ENCODE measurements at places on chromosomes 6 and 20. TPM values are rescaled to one million over a fixed set of nuclear protein-coding genes. Genes with fewer than 3 reads are reported as not detected.

The ENPP3 gene
- total RNA-seq, result 2.9 TPM

DNA sequence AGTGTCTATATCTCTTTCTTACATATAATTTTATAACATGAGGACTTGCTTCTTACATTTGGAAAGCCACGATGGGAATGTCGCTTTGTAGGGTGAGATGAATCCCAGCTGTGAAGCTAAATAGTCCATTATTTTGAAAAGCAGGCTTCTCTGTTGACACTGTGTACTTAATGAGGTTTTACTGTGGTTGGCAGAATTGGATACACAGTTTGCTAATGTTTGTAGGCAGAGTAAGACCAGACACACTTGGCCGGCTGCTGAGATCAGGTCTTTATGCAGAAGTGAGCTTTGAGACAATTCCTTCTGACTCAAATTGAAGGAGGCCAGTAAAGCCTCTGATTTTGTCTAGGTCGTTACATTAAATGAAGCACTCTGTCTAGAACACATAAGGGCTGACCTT is 93.0 kb downstream of the NDUFAF5 start:
- no peaks in the 10 kb centered on the region for H3K4me1 ChIP-seq
- no peaks in the 10 kb centered on the region for H3K27me3 ChIP-seq
- no peak overlapping the region for H3K4me3 ChIP-seq
- no peak overlapping the region for H3K27ac ChIP-seq
- no peaks in the 10 kb centered on the region for H3K36me3 ChIP-seq

GRCh38 chr6:75145976-75146375 is 59.9 kb downstream of the COL12A1 start:
- DNase-seq, result no peak
- no peak overlapping the region for H3K27ac ChIP-seq
- no peaks in the 10 kb centered on the region for H3K4me1 ChIP-seq
- no peaks in the 10 kb centered on the region for H3K27me3 ChIP-seq

DNA sequence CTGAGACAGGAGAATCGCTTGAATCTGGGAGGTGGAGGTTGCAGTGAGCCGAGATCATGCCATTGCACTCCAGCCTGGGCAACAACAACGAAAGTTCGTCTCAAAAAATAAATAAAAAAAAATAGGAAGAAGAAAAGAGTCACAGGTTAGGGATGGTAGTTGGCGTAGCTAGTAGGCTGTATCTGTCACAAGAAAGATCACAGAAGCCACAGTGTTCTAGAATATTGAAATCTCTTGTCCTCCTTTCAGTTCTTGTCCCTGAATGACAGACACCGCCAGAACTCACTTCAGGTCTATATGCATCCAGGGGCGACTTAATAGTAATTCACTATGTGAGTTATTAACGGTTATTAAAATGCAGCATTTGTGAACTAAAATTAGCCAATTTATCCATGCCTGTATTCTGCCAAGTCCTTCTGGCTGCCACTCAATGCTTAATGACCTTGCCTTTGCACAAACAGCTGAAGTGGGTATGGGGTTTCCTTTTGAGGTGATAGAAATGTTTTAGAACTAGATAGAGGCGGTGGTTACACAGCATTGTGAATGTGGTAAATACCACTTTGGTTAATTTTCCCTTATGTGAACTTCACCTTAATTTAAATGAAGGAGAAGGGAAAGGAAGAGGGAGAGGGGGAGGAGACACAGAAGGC is 41.3 kb upstream of the ZMYND8 start:
- no peak for DNase-seq
- H3K4me3 ChIP-seq, result no peak overlapping the region
- no peak overlapping the region for H3K27ac ChIP-seq
- no peaks in the 10 kb centered on the region for H3K36me3 ChIP-seq
- peaks cover 2% of the 10 kb centered on the region for H3K4me1 ChIP-seq

The CRYBG1 gene
- 28.0 TPM for total RNA-seq

- peak; percentile 79 for DNase-seq
- H3K27ac ChIP-seq, result no peak overlapping the region
- H3K36me3 ChIP-seq, result no peaks in the 10 kb centered on the region
Measured at GRCh38 chr20:38692436-38693411, 31.6 kb upstream of the SLC32A1 start.

The PRL gene
- 0.18 TPM for total RNA-seq

- no peaks in the 10 kb centered on the region for H3K4me1 ChIP-seq
- no peaks in the 10 kb centered on the region for H3K36me3 ChIP-seq
- no peak overlapping the region for H3K4me3 ChIP-seq
- DNase-seq, result no peak
Measured at GRCh38 chr20:17884307-17885003, 84.1 kb downstream of the SNX5 start.

- H3K4me1 ChIP-seq, result peaks cover 1% of the 10 kb centered on the region
- H3K4me3 ChIP-seq, result no peak overlapping the region
- no peaks in the 10 kb centered on the region for H3K36me3 ChIP-seq
- H3K27me3 ChIP-seq, result no peaks in the 10 kb centered on the region
- DNase-seq, result peak; percentile 63
Measured at GRCh38 chr6:37516076-37516919, 16.6 kb upstream of the CCDC167 start.

The KIF6 gene
- 7.8 TPM for total RNA-seq

- DNase-seq, result no peak
- H3K36me3 ChIP-seq, result no peaks in the 10 kb centered on the region
- no peaks in the 10 kb centered on the region for H3K27me3 ChIP-seq
- no peak overlapping the region for H3K4me3 ChIP-seq
Measured at GRCh38 chr6:85756982-85757381, 114.3 kb upstream of the SYNCRIP start.

Data from lung (tissue), 17 donors.